NCI-H524 treated with DMSO at 0.1 percent for 48 hours (cell line): ENCODE measurements at places on chromosomes 4 and X.

DNA sequence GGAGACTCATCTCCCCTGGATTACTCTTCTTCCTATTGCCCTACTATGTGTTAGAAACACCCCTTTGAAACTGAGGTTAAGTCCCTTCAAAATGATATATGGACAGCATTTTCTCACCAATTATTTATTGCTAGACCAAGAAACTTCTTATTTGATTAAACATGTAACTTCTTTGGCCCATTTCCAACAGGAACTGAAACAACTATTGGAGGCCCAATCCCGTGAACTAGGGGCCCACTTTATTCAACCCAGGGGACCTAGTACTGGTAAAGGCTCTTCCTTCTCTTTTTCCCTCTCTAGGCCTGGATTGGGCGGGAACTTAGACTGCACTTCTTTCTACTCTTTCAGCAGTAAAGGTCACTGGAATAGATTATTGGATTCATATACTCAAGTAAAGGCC is 16.7 kb upstream of the COL25A1 start:
- no peak for DNase-seq

DNA sequence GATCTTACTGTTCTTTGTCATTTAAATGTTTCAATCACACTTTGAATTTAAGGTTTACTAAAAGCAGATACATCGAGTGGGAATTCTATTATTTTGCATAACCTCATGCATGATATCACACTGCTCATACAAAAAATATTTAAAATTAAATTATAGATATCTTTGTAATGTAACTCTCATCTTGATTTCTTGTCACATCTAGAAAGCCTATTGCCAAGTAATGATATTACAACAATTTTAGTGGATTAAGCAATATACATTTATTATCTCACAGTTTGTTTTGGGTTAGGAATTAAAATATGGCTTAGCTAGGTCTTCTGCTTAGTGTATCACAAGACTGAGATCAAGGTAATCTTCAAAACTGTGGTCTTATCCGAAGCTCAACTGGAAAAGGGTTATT is 865.0 kb downstream of the CCSER1 start:
- no peak for DNase-seq

DNA sequence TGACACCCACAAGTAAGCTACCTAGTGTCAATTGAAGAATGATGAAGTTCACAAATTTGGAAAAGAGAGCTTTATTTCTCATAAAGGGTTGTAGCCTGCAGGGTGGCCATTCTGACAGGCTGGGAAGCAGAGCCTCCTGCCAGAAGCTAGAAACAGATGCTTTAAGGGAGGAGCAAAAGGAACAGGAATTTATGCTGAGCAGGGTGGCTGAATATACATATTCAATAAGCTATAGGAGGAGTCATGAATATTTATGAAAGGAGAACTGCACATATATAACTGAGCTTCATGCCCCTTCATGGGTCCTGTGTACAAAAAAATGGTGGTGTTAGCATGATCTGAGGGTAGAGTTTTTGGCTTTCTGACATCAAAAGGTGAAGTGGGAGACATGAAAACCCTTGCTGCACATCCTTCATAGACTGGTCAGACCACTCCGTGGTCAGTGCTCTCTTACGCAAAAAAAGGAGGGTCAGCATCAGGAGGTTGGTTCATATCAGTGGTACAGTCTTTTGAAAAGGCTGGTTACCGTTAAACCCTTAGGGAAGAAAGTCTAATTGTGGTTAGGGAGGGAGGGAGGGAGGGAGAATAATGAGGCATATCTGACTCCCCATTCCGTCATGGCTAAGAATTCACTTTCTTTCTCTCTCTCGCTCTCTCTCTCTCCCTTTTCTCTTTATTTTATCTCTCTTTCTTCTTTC is 121.4 kb downstream of the LUZP4 start:
- no peak for DNase-seq

DNA sequence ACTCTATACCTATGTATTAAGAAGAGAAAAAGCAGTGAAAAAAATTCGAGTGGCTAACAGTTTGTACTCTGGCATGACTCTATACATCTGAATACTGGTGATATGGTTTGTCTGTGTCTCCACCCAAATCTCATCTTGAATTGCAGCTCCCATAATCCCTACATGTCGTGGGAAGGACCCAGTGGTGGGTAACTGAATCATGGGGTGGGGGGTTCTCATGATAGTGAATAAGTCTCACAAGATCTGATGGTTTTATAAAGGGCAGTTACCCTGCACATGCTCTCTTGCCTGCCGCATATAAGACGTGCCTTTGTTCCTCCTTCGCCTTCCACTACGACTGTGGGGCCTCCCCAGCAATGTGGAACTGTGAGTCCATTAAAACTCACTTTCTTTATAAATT is 70.4 kb downstream of the LRBA start:
- no peak for DNase-seq

DNA sequence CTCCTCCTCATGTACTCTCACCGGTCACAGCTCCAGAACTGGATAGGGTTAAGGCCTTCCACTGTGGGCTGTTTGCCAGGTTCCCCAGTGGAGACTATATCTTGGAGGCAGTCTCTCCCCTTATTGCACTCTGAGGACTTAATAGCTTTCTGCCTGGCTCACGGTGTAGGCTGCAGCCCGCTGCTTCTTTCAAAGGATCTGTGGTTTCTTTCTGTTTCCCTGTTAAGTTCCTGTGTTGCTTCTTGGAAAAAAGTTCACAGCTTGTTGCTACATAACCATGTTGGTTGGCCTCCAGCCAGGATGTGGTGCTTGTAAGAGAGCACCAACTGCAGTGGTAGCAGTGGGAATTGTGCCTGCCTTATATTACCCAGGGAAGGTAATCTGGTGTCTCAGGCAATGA is 24.9 kb upstream of the ZDHHC15 start:
- DNase-seq = no peak

- no peak for DNase-seq
Measured at GRCh38 chr4:186248643-186249042, 17.3 kb upstream of the F11 start.

DNA sequence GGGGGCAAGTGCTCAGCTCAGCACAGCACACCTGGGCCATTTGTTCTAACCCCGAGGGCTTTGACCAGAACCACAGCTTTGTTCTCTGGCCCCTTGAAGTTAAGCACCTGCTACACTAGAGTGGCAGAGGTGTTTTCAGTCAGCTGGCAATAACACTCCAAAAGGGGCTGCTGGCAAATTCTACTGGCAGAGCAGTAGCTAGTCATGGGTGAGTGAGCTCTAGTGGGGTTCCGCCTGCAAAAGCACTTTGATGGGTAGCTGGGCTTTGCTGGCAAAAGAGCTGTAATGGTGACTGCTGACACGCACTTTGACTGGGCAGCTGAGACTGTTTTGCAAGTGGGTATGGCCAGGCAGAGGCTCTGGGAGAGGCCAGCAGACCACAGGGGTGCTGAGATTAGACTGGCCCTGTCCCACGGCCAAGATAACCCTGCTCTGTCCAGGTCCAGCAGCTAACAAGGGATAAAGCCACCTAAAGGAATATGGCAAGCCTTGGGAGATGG is 65.2 kb upstream of the TENT5D start:
- no peak for DNase-seq

DNA sequence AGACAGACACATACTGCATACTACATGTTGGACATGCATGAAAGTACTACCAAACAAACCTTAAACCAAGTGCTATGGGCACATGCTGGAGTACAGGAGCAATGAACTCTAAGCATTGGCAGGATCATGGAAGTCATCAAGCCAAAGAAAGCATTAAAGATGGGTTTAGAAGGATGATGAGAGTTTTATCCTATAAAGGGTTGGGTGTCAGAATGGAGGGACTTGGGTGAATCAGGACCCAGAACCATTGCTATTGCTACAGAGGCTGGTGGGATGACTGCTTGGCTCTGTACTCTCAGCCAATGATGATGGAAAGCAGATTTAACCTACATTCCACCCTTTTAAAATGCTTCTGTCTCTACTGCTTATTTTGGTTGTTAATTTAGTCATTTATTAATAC is 233.9 kb upstream of the EDA2R start:
- DNase-seq = no peak

DNA sequence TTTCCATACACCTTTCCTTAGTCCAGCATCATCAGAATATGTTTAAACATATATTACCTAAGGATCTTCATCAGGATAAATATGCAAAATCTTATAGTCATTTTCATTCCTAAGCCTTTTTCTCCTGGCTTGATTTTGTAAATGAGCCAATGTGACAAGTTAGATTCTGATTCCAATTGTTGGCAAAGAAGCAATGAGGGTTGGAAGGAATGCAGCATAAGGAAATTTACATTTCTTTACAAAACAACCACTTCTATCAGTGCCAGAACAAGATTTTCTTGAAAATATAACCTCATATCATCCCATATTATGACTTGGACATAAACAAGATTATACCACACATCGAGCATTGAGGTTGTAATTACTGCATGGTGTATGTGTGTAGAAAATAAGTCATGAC is 508.1 kb downstream of the TRAM1L1 start:
- DNase-seq = no peak

DNA sequence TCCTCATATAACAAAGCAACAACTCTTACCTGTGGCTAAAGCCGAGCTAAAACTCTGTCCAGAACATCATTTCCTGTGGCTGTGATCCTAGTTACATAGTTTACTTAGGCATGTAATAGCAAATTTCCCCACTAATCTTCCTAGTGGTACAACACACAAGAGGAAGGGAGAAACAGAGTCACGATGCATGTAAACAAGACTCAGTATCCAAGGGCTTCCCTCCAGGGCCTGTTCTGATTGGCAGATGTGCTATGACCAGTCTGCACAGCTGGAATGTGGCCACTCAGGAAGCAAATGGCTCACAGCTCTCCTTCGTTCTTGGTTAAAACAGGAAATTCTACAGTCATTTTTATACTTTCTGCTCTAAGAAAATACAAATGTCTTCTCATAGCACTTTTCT is 49.2 kb upstream of the PRSS48 start:
- DNase-seq = no peak

GRCh38 chr4:139042981-139043460 is 27.4 kb downstream of the NOCT start:
- peak; percentile 48 for DNase-seq

DNA sequence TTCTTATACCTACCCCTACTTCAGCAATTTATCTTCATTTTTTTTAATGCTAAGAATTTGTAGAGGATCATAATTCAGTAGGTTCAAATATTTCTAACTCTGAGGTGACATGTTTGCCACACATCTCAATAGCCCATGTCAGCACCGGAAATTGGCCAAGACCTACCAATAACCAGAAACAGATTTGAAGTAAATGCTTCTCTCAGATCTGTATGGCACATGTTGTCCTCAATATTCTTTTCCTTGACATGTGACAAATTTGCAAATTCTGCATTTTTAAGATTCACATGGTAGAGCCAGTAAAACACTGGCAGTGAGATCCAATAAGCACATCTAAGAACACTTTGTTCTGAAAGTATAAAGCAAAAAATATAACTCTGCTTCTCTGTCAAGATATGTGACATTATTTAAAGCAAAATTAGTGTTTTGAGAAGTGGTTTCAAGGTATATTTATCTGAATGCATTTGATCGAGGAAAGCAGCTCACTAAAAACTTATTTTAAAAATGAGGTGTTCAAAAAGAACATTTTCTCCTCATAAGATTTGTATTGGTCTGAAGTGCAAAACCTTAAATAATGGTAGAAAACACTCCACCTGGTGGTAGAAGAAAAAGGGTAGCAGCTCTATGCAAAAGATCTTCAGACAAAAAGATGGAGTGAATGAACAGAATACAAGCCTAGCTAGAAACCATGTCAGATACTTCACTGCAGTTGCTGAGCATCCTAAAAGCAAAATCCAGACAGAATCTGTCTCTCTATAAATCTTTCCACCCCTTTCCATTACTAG is 513.8 kb upstream of the FAM241A start:
- DNase-seq = no peak

DNA sequence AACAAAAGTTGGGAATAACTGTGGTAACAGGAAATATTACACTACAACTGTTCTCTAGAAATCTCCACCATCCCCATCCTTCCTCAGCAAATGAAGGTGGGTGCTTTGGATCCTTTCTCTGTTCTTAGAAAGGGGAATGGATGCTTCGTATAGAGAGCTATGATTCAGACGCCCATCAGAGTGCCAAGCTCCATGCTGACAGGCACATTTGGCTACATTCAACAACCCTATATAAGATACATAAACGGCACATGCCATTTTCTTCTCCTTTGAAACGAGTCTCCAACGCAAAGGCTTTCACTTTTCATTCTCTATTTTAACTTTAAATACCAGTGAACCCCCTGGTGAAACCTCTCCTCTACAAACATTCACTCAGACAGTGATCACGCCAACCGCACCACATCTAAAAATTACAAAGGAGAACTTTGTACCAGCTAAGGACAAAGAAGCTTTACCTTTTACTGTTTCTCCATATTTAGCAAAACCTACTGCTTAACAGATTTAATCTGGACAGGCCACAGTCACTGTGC is 172.5 kb downstream of the TSPAN5 start:
- DNase-seq = no peak

DNA sequence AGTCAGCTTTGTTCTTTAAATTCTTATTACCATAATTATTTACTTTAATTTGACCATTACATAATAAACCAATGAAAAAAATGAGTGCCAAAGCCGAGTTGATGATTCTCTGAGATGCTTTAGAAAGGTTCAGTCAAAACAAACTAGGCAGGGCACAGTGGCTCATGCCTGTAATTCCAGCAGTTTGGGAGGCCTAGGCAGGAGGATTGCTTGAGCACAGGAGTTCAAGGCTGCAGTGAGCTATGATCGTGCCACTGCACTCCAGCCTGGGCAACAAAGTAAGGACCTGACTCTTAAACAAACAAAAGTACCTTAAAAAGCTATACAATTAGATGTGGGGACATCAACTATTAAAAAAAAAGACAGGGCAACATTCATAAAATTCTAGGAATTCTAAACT is 75.0 kb downstream of the AFAP1 start:
- DNase-seq = no peak

GRCh38 chrX:53093177-53093655 is 726 bp upstream of the KANTR start:
- DNase-seq = peak; percentile 37

GRCh38 chr4:17024425-17024824 is 126.0 kb upstream of the LDB2 start:
- no peak for DNase-seq

DNA sequence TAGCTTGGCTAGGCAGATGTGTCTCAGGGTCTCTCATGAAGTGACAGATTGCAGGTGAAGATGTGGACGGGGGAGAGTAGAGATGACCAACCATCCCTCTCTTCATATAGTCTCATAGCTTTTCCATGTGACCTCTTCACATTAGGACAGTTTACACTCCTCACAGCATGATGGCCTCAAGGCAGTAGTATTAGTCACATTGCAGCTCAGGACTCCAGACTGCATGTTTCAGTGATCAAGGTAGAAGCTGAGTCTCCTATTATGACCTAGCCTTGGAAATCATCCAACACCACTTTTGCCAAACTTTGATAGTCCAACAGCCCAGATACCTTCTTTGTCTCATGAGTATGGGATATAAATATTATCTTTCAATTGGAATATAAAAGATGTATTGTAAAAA is 147.7 kb downstream of the GASK1B start:
- no peak for DNase-seq
